Thymus (tissue), 14 donors: ENCODE measurements at places on chromosomes 4 and X. TPM values are rescaled to one million over a fixed set of nuclear protein-coding genes. Genes with fewer than 3 reads are reported as not detected.

DNA sequence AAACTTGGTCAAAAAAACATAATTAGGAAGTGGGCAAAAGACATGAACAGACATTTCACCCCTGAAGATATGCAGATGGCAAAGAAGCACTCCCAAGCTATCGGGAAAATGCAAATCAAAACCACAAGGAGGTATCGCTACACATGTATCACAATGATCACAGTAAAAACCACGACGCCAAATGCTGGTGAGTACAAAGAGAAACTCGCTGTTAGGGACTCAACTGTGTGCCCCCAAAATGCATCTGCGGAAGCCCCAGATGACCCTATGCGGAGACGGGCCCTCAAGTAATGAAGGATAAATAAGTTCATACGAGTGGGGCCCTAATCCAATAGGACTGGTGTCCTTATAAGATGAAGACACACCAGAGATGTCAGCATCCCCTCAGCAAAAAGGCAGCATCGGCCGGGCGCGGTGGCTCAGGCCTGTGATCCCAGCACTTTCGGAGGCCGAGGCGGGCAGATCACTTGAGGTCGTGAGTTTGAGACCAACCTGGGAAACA is 10.2 kb downstream of the GAK start:
- peak; percentile 33 for DNase-seq

GRCh38 chr4:93831716-93832496 is 3.4 kb downstream of the ATOH1 start:
- DNase-seq, result no peak

The CCDC160 gene
- total RNA-seq, result 0.09 TPM

GRCh38 chrX:3244203-3244743 is 102.2 kb downstream of the MXRA5 start:
- DNase-seq, result no peak

The ATP10D gene
- 7.2 TPM for total RNA-seq
